Suprapubic skin (tissue), 4 donors: ENCODE measurements at places on chromosomes 4 and X. TPM values are rescaled to one million over a fixed set of nuclear protein-coding genes. Genes with fewer than 3 reads are reported as not detected.

GRCh38 chrX:144840616-144841015 is 406.7 kb upstream of the SPANXN1 start:
- H3K4me3 ChIP-seq: no peak overlapping the region
- H3K36me3 ChIP-seq: no peaks in the 10 kb centered on the region
- no peak for DNase-seq
- H3K4me1 ChIP-seq: no peaks in the 10 kb centered on the region
- H3K27me3 ChIP-seq: no peaks in the 10 kb centered on the region
- no peak overlapping the region for H3K27ac ChIP-seq

DNA sequence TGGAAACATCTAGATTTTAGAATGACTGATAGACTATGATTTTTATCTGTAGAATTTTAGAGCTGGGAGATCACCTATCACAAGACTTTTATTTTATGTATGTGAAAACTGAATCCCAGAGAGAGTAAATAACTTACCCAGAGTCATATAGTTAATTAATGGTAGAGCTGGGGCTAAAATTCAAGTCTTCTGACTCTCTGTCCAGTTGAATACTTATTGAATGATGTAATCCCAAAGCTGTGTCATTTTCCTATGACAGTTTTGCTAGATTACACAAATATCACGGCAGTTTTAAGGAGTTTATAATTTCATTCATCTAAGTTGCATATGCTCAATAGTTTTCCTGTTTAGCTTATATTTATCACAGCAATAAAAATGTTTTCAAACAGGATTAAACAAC is 6.7 kb downstream of the NRK start:
- H3K36me3 ChIP-seq: no peaks in the 10 kb centered on the region
- DNase-seq: no peak
- no peak overlapping the region for H3K27ac ChIP-seq
- no peaks in the 10 kb centered on the region for H3K27me3 ChIP-seq
- H3K4me1 ChIP-seq: no peaks in the 10 kb centered on the region

DNA sequence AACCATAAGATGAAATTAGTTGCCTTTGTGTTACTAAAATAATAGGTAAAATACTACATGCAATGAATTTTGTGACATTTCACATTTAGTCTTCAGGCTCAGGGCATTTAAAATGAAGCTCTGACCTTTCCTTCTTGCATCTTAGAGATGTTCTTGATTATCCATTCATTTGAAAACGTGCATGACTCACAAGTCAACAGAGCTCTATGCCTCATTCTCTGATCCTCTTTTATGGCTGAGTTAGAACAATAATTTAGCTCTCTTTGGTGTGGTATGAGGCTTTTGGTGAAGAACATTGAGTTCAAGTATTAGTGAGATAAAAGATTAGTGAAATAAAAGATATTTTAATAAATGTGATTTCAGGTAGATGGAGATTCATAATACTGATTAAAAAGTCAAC is 66.5 kb downstream of the TIGD2 start:
- no peak overlapping the region for H3K4me3 ChIP-seq
- H3K27ac ChIP-seq: no peak overlapping the region
- no peaks in the 10 kb centered on the region for H3K36me3 ChIP-seq
- H3K27me3 ChIP-seq: no peaks in the 10 kb centered on the region
- H3K4me1 ChIP-seq: no peaks in the 10 kb centered on the region
- DNase-seq: no peak

DNA sequence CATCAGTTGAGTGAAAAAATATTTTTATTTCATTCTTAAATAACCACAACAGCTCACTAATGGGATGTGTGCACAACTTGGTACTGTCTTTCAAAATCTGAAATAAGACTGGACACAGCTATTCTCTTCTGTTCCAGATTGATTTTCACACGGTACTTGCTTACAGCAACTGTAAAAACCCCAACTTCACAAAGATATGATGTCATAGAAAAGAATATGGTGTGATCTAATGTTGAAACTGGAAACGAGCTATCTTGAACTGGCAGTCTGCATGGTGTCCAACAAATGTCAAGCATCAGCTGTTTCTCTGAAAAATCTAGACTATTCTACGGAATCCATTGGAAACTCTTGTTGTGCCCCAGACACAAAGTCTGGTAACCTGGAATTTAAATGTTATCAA is 14.7 kb downstream of the HELQ start:
- no peaks in the 10 kb centered on the region for H3K4me1 ChIP-seq
- H3K36me3 ChIP-seq: peaks cover 60% of the 10 kb centered on the region
- H3K4me3 ChIP-seq: no peak overlapping the region
- no peak overlapping the region for H3K27ac ChIP-seq

TCEAL6 gene
- not detected for total RNA-seq

TSPAN6 gene
- 14.7 TPM for total RNA-seq

LANCL3 gene
- total RNA-seq: 1.9 TPM

DNA sequence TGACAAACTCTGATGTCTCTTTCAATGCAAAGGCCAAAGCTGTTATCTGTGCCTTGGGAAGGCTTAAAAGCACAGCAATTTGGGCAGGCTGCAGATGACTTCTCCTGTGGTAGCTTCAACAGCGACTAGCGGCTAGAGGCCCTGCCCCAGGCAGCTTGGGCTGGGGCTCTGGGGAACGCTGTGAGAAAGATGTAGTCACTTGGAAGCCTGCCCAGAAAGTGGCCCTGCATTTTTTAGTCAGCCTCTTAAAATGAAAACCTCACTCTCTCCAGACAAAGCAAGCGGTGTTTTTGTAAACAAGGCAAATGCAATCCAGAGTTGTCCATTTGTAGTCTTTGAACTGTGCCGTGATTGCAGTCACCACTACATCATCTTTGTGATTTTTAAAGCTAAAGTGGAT is 27.5 kb downstream of the PCYT1B start:
- H3K4me1 ChIP-seq: no peaks in the 10 kb centered on the region
- no peak for DNase-seq
- no peak overlapping the region for H3K27ac ChIP-seq
- H3K27me3 ChIP-seq: no peaks in the 10 kb centered on the region
- no peak overlapping the region for H3K4me3 ChIP-seq

- H3K27ac ChIP-seq: no peak overlapping the region
- no peak for DNase-seq
- H3K4me1 ChIP-seq: peaks cover 6% of the 10 kb centered on the region
- H3K4me3 ChIP-seq: no peak overlapping the region
- H3K27me3 ChIP-seq: no peaks in the 10 kb centered on the region
These were observed 509.8 kb downstream of the CENPC start for GRCh38 chr4:67035501-67035900.

GABRG1 gene
- not detected for total RNA-seq

GRCh38 chrX:155313766-155314165 is 20.6 kb downstream of the CLIC2 start:
- no peak for DNase-seq
- H3K36me3 ChIP-seq: no peaks in the 10 kb centered on the region
- no peaks in the 10 kb centered on the region for H3K4me1 ChIP-seq
- H3K27ac ChIP-seq: no peak overlapping the region

- no peaks in the 10 kb centered on the region for H3K36me3 ChIP-seq
- no peak overlapping the region for H3K27ac ChIP-seq
- H3K27me3 ChIP-seq: no peaks in the 10 kb centered on the region
These were observed 328.0 kb downstream of the RAPGEF2 start for GRCh38 chr4:159430896-159431295.

GRCh38 chr4:47031011-47031678 is at the start of gene GABRB1:
Gene GABRB1 (plus strand): TSS chr4:47031567.
- H3K36me3 ChIP-seq: no peaks in the 10 kb centered on the region
- DNase-seq: no peak
- peaks cover 24% of the 10 kb centered on the region for H3K27me3 ChIP-seq
- no peak within 1 kb of the TSS for H3K27ac ChIP-seq

- DNase-seq: no peak
- no peak overlapping the region for H3K27ac ChIP-seq
- no peaks in the 10 kb centered on the region for H3K36me3 ChIP-seq
- no peaks in the 10 kb centered on the region for H3K27me3 ChIP-seq
- no peak overlapping the region for H3K4me3 ChIP-seq
These were observed 567.7 kb downstream of the MAGEB5 start for GRCh38 chrX:26783512-26784225.

- no peaks in the 10 kb centered on the region for H3K27me3 ChIP-seq
- H3K36me3 ChIP-seq: no peaks in the 10 kb centered on the region
- no peak overlapping the region for H3K27ac ChIP-seq
- DNase-seq: no peak
- no peaks in the 10 kb centered on the region for H3K4me1 ChIP-seq
These were observed 88.1 kb upstream of the STOX2 start for GRCh38 chr4:183816882-183817509.

EVC2 gene
- 11.0 TPM for total RNA-seq

EOLA2 gene
- 15.3 TPM for total RNA-seq

S100G gene
- not detected for total RNA-seq

GRCh38 chrX:139750390-139750789 is 42.4 kb upstream of the MCF2 start:
- no peak for DNase-seq
- no peaks in the 10 kb centered on the region for H3K36me3 ChIP-seq
- H3K4me1 ChIP-seq: no peaks in the 10 kb centered on the region
- no peak overlapping the region for H3K4me3 ChIP-seq
- H3K27ac ChIP-seq: no peak overlapping the region
- no peaks in the 10 kb centered on the region for H3K27me3 ChIP-seq

COPS4 gene
- total RNA-seq: 59.5 TPM

RASSF6 gene
- total RNA-seq: 15.6 TPM

DNA sequence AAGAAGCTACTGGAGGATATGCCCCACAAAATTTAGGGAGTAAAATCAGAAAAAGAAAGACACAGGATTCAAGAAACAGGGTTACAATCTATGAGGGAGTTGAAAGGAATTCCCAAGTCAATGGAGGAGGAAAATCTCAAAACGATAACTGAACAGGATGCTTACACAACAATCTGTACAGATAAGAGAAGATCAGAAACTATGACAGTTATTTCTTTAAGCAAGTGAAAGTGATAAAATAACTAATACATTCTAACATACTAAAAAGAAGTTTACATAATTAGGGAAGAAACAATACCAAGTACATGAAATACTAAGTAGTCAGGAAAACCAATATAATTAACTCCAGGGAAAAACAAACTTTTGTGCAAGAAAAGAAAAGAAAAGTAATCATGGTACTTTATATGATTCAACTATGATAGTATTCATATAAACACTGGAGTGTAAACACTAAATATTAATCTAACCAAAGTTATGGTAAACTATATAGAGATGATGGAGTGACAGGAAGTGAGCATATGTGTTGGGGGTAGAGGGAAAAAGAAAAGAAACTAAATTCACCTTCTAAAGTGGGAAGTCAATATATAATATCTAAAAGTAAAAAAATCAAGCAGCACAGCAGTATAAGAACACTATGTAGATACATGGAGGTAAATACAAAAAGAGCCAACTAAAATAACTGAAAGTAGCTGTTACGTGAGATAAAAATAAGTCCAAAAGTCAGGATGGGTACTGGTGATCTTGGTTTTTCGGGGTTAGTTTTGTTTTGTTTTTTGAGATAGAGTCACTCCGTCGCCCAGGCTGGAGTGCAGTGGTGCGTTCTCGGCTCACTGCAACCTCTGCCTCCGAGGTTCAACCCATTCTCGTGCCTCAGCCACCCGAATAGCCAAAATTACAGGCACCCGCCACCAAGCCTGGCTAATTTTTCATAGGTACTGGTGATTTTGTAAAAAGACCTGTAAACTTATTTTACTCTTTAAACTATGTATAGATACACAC is 99.3 kb downstream of the TEX11 start:
- no peak for DNase-seq
- H3K27ac ChIP-seq: no peak overlapping the region
- H3K36me3 ChIP-seq: no peaks in the 10 kb centered on the region
- H3K27me3 ChIP-seq: no peaks in the 10 kb centered on the region
- no peaks in the 10 kb centered on the region for H3K4me1 ChIP-seq

- peaks cover 10% of the 10 kb centered on the region for H3K4me1 ChIP-seq
- no peak for DNase-seq
- H3K27me3 ChIP-seq: no peaks in the 10 kb centered on the region
- H3K36me3 ChIP-seq: peaks cover 74% of the 10 kb centered on the region
These were observed 100.3 kb downstream of the CDS1 start for GRCh38 chr4:84683064-84683850.

DNA sequence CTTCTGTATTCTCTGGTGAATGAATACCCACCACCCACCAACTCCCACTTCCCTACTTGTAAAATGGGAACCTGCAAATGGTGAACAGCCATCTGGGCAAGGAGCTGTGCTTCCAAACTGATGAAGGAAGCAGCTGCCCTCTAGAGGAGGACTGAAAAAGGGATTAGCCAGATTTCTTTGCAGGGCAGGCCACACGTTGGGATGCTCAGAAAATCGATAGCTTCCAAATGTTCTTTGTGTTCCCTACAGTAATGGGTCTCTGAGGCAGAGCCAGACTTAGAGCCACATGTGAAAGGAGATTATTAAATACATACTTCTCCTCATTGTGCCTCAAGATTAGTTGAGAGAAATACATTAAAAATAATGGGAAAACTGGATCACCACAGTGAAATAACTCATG is 39.3 kb upstream of the LPAR4 start:
- no peaks in the 10 kb centered on the region for H3K36me3 ChIP-seq
- H3K27ac ChIP-seq: no peak overlapping the region
- no peak overlapping the region for H3K4me3 ChIP-seq
- no peak for DNase-seq
- H3K4me1 ChIP-seq: no peaks in the 10 kb centered on the region

DNA sequence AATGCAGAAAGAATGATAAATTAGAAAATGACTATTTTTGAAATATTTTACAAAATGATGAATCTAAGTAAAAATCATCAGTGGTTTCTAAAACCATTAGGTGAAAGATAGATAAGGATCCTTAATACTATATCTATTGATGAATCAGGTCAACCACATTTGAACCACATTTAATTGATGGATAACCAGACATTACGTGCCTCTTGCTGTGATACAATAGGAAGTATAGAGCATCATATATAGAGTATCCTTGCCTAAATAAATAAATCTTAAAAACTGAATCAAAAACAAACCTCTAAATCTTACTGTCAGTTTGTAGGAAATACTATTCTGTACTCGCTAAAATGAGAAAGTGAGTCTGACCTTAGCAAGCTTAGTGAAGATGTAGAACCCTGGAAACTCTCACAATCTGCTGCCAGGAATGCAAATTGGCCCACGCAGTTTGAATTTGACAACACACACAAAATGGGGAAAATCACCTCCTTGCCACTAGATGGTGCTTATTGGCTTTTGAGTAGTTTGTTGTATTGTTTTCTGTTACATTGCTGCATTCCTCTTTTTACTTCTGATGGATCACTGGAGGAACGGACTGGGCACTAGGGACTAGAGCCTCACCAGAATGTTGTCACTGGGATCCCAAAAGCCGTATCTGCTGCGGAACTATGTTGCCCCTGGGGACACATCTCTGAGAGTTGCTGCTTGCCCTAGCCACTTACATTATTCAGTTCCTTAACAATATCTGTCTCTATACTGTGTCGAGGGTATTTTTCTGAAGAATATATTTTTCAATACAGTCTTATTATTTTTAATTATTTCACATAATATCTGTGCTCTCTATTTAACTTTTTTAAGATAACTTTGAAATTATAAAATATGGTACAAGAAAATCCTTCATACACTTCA is 25.4 kb upstream of the SLAIN2 start:
- no peak overlapping the region for H3K27ac ChIP-seq
- no peaks in the 10 kb centered on the region for H3K4me1 ChIP-seq
- H3K4me3 ChIP-seq: no peak overlapping the region
- no peaks in the 10 kb centered on the region for H3K36me3 ChIP-seq
